ENCODE measurements at places on chromosomes 6 and 20. TPM values are rescaled to one million over a fixed set of nuclear protein-coding genes. Genes with fewer than 3 reads are reported as not detected.

Gene TFAP2A
- 46.0 TPM for total RNA-seq

Gene DDX43
- total RNA-seq, result 1.5 TPM

DNA sequence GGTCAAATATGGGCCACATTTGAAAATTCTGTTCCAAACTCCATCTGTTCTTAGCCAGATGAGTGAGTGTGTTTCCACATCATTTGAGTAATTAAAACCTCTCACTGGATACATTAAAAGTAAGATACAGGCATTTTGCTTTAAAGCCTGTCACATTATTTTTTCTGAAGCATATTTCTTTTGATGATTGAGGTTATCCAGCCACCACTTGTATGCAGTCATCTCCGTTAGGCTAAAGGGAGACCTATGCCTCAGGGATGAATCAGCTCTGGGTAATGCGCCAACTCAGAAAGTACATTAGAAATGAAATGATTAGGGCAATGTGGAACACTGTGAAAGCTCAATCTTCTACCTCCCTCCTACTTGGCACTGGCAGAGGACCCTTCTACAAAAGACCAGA is 90.7 kb downstream of the SNAP25 start:
- no peaks in the 10 kb centered on the region for H3K4me1 ChIP-seq
- H3K36me3 ChIP-seq, result no peaks in the 10 kb centered on the region
- H3K27ac ChIP-seq, result no peak overlapping the region
- no peaks in the 10 kb centered on the region for H3K27me3 ChIP-seq
- no peak for DNase-seq

GRCh38 chr6:113073611-113074191 is 726.6 kb downstream of the RFPL4B start:
- no peaks in the 10 kb centered on the region for H3K27me3 ChIP-seq
- DNase-seq, result no peak
- no peaks in the 10 kb centered on the region for H3K4me1 ChIP-seq
- no peak overlapping the region for H3K27ac ChIP-seq
- no peaks in the 10 kb centered on the region for H3K36me3 ChIP-seq

DNA sequence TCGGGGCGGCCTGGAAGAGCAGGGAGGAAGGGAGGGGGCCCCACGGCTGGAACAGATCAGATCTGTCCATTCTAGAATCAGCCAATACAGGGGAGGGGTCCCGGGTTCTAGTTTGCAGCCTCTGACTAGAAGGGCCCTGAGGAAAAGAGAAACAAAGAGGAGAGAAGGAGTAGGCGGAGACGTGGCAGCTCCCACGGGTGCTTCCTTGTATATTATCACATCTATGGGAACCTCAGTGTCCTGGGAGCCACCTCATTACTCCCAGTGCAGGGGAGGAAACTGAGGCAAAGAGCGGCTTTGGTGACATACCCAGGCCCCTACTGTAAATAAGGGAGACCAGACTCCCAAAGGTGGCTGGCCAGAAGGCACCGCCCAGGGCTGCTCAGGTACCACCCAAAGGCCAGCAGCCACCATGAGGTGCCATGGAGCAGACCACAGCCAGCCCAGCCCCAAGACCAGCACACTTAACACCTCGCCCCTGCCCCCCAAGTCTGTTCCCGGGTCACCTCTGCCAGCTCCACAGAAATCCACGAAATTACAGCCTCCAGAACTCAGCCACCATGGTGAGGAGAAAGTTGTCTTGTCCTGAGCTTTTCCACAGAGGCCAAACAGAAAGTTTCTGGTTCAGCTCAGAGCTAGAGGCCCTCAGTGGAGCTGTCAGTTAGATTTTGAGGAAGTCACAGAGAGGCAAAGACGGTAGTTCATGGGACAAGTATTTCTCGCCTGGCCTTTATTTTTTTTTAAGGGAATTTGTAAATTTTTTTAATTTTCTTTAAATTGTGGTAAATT is 2.1 kb downstream of the ZC3H12D start:
- no peaks in the 10 kb centered on the region for H3K4me1 ChIP-seq
- H3K36me3 ChIP-seq, result no peaks in the 10 kb centered on the region
- peak overlapping the region; percentile 44 for H3K4me3 ChIP-seq
- no peak for DNase-seq

- H3K27ac ChIP-seq, result peak overlapping the region; percentile 73
- H3K4me3 ChIP-seq, result no peak overlapping the region
- H3K4me1 ChIP-seq, result no peaks in the 10 kb centered on the region
- H3K36me3 ChIP-seq, result no peaks in the 10 kb centered on the region
Measured at GRCh38 chr20:49630396-49630951, 62.5 kb upstream of the PTGIS start.

Gene RAB32
- 32.5 TPM for total RNA-seq

GRCh38 chr20:10454151-10454750 is 19.1 kb downstream of the SLX4IP start:
- H3K4me1 ChIP-seq, result no peaks in the 10 kb centered on the region
- no peak overlapping the region for H3K27ac ChIP-seq
- no peaks in the 10 kb centered on the region for H3K36me3 ChIP-seq

DNA sequence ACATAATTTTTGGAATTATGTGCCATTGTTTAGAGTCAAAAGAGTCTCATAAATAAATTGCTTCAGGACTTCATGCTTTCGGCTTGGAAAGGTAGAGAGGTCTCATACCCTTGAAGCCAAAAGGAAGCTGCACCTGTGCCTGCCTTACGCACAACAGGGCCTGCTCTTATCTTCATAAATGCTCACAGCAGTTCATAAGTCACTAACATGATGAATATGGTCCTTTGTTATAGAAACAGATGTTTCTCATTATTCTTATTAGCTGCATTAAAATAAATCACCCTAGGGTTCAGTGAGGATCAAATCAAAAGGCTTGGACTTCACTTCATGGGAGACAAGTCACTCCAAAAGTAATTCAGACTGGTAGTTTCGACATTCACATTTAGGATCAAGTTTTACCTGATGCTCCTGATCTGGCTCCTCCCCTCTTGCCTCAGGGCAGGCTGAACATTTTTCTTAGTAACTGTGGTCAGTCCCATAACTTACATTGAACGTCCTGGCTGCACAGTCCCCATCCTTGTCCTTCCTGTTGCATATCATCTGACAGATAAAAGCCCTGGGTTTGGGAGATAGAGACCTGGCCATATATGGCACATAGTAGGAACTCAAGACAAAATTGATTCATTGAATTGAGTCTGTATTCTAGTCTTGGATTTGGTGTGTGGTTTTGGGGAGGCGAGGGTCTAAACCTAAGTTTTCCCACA is 20.7 kb upstream of the SH3BGRL2 start:
- no peaks in the 10 kb centered on the region for H3K4me1 ChIP-seq
- H3K27ac ChIP-seq, result no peak overlapping the region
- H3K27me3 ChIP-seq, result no peaks in the 10 kb centered on the region
- H3K36me3 ChIP-seq, result no peaks in the 10 kb centered on the region

DNA sequence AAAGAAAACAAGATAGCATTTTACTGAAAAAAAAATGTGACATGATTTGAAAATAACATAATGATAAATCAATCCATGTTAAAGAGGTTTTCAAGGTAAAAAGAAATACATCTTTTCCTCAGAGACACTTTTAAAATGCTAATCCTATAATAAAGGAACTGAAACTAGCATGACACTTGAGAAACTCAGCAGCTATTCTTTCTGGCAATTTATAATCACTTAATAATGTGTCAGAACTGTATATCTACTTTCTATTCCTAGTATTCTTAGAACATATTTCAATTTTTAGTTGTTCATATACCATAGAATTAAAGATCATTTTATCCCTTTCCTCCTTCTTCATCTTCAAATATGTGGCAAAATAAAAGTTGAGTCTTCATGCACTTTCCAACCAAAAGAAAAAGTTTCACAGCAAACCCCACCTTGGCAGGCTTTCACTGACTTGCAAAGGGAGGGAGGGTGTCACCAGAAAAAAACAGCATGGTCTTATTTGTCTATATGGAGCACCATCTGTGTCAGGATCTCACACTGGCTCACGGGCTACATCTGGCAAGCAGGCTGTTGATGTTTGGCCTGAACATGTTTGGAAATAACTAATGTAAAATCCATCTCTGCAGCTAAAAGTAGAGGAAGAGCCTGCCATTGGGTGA is 48.5 kb downstream of the FHL5 start:
- no peak overlapping the region for H3K27ac ChIP-seq
- H3K36me3 ChIP-seq, result no peaks in the 10 kb centered on the region
- no peak for DNase-seq
- H3K27me3 ChIP-seq, result no peaks in the 10 kb centered on the region
- H3K4me3 ChIP-seq, result no peak overlapping the region
- no peaks in the 10 kb centered on the region for H3K4me1 ChIP-seq

Gene FILIP1
- 4.3 TPM for total RNA-seq

Gene CLDN20
- not detected for total RNA-seq

DNA sequence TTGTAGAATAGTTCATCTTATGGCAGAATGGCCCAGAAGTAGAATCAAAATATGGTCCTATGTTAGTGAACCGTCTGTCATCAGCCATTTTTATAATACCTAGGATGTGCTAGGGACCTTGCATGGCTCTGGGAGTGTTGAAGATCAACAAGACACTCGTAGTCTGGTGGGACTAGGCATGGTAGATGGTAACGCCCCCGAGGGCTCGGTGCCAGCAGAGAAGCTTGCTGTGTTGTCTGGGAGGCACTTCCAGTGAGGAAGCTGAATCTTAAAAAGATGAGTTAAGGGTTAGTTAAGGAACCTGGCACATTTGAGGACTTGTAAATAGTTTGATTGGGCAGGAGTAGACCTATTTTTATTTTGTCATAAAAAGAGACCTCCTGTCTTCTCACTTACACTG is 82.4 kb downstream of the MAP3K4 start:
- H3K36me3 ChIP-seq, result no peaks in the 10 kb centered on the region
- no peaks in the 10 kb centered on the region for H3K4me1 ChIP-seq
- no peak overlapping the region for H3K27ac ChIP-seq
- no peak overlapping the region for H3K4me3 ChIP-seq

DNA sequence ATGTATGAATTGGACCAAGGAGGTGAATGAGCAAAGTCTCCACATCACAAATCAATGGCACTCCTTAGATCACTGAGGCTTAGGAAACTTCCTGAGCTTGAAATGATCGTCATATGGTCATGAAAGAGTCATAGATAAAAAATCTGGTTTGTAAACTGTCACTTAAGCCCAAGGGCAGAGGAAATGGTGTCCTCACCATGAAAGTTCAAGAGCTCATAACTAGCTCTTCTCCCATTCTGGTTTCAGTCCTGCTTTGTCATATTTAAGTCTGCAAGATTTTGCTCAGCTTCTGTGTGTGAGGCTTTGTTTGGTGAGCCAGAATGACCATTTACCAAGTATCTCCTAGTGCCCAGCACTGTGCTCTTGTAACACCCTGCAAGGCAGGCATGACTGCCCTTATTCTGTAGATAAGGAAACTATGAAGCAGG is 60.5 kb downstream of the GJA10 start:
- no peak overlapping the region for H3K4me3 ChIP-seq
- DNase-seq, result no peak
- no peaks in the 10 kb centered on the region for H3K36me3 ChIP-seq
- H3K27ac ChIP-seq, result no peak overlapping the region
- H3K27me3 ChIP-seq, result no peaks in the 10 kb centered on the region

GRCh38 chr6:18099511-18099910 is 23.0 kb downstream of the NHLRC1 start:
- no peaks in the 10 kb centered on the region for H3K4me1 ChIP-seq
- H3K27me3 ChIP-seq, result no peaks in the 10 kb centered on the region
- no peaks in the 10 kb centered on the region for H3K36me3 ChIP-seq
- H3K4me3 ChIP-seq, result no peak overlapping the region
- H3K27ac ChIP-seq, result no peak overlapping the region

DNA sequence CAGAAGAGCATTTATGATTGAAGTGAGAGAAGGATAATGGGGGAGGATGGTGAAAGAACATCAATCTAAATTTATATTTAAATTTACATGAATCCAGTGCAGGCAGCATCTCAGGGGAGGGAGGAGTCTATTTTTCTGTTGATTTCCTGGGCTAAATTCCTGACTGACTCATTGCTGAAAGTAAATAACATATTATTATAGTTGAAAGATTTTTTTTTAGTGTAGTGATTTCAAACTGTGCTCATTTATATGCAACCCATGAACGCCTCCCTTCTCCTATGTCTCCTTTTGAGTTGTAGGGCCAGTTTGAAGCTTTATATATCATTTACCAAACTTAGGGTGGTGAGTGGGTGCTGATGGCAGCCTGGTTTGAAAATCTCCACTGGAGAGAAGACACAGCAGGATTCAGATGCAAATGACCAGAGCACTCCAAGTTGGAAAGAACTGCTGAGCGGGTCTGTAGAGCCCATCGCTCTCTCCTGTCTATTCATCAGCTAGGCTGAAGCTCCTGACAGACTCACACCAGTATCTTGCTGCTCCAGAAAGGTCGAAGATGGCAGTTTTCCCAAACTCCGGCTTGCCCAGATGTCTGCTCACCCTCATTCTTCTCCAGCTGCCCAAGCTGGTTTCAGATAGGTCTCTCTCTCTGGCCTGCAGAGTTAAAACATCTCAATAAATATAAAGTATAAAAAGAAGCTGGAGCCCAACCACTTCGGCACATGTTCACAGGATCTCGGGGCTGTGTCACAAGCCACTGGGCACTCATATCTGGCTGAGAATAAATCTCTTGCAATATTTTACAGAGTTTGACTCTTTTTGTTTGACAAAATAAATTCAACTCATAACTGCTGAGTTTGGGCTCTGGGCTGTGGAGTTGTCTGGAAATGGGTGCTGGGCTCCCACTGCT is 18.3 kb downstream of the BTN2A1 start:
- H3K36me3 ChIP-seq, result no peaks in the 10 kb centered on the region
- no peak overlapping the region for H3K4me3 ChIP-seq
- peak overlapping the region; percentile 92 for H3K27ac ChIP-seq
- no peaks in the 10 kb centered on the region for H3K27me3 ChIP-seq

DNA sequence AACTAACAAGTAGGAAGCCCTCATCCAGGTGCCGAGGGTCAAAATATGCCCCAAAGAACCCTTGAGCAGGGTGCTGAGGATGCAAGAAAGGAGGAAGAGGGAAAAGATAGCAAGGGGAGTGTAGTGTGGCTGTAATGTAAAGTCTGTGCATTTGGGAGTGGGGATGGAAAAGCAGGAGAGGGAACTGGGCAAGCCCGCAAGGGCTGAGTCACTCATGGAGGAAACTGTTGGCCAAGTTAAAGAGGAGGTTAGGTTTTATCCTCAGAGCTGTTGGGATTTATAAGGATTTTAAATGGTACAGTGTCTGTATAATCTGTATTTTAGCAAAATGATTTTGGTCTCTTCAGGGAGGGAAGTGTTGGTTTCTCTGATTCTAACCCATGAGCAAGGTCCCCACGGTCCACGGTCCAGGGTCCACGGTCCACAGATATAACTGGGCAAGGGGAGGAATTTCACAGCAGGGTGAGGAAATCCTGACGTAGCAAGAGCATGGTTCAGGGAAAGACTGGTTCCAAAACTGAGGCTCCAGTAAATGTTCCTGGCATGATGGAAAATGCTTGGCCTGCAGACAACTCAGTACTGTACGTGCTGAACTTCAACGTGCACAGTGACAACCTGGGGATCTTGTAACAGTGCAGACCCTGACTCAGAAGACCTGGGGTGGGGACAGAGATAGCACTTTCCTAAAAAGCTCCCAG is 759.8 kb downstream of the PTPRT start:
- no peaks in the 10 kb centered on the region for H3K27me3 ChIP-seq
- no peak overlapping the region for H3K4me3 ChIP-seq
- H3K36me3 ChIP-seq, result no peaks in the 10 kb centered on the region
- no peak for DNase-seq
- no peak overlapping the region for H3K27ac ChIP-seq

Data from breast epithelium (tissue), 4 donors.